Stimulated activated CD4-positive, alpha-beta T cell treated with anti-CD3 and anti-CD28 coated beads, Interleukin-15, amount 100 ng/mL, for 48 hours (primary cell): ENCODE measurements at places on chromosomes 4 and X.
A peak's percentile ranks its signal among the peaks of the same experiment; 100 is the strongest.

GRCh38 chr4:19030048-19030447 is 1008.5 kb upstream of the LCORL start:
- no peak for DNase-seq

DNA sequence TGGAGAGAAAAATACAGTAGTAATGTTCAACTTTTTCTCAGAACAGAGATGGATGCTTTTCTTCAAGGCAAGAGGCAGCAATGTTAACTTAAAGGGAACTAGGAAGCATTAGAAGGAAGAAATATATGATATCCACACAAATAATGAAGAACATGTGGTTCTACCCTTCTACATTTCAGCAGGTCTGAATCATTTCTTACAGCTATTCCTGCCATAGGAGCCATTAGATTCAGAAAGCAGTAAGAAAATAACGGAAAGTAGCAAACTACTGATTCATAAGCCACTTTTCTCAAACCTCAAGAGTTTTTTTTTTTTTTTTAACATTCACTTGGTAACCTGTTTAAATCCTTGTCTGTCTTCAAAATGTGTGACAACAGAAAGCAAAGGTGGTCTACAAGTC is 1251.6 kb upstream of the AGA start:
- no peak for DNase-seq

GRCh38 chrX:68490644-68491043 is 8.2 kb upstream of the YIPF6 start:
- DNase-seq: no peak

- DNase-seq: no peak
These were observed 43.3 kb upstream of the HAND2 start for GRCh38 chr4:173573286-173573685.

DNA sequence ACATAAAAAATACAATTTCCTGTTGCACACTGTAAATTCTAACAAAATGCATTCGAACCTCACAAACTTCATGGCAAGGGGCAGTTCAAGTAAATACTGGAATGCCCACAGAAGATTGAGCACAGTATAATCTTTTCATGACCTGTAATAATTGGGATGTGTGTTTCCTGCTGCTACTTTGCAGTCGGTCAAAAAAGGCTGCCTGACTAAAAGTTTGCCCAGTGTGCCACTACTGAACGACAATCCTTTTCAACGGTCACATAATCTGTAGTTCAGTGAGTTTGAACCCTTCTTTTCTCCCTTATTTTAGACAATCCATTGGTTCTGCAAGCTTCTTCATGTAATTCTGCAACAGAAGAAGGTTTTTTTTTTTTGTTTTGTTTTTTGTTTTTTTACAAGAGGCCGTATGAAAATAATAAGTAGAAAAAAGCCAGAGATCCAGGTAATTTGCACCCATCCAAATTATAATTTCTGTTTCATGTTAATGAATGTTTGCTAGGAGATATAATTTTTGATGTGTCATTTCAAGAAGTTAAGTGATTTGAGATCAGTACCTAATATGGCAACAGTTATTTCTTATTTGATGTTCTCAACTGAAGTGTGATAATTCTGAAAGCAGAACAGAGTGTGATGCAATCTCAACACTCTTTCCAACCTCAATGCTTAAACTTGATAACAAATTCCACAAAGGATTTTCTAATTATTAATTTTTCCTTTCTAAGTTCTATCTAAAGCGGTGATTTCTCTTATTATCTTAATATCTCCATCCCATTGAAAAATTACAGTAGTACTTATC is 237.6 kb downstream of the FSTL5 start:
- DNase-seq: no peak

DNA sequence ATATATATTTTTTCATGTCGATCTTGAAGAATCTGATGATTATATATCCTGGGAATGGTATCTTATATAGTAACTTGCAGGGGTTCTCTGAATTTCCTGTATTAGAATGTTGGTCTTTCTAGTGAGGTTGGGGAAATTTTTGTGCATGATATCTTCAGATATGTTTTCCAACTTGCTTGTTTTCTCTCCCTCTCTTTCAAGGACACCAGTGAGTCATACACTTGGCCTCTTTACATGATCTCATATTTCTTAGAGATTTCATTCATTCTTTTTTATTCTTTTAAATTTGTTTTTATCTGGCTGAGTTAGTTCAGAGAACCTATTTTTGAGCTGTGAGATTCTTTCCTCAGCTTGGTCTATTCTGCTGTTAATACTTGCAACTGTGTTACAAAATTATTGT is 27.2 kb upstream of the C4orf17 start:
- DNase-seq: no peak

DNA sequence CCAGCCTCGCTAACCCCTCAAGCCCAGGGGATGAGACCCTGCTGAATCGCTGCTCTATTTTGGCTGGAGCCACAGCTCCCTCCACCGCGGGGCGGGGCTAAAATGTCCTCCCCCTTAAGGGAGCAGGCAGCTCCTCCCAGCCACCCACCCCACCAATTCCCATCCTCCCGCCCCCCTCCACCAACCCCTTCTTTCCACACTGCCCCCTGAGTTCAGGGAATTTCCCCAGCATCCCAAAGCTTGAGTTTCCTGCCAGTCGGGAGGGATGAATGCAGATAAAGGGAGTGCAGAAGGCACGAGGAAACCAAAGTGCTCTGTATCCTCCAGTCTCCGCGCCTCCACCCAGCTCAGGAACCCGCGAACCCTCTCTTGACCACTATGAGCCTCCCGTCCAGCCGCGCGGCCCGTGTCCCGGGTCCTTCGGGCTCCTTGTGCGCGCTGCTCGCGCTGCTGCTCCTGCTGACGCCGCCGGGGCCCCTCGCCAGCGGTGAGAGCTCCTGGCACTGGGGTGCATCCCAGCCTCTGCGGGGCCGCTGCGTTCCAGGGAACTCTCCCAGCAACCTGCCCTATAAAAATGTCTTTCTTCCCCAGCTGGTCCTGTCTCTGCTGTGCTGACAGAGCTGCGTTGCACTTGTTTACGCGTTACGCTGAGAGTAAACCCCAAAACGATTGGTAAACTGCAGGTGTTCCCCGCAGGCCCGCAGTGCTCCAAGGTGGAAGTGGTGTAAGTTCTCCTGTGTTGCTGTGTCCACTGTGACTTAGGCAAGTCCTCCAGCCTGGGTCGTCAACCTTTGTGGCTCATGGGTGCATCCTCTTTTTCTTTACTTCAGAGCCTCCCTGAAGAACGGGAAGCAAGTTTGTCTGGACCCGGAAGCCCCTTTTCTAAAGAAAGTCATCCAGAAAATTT is at the start of gene CXCL6:
TSS of gene CXCL6 (plus strand) at position 306 of the 907 bp plus-strand sequence. CDS start at position 379, 73 bp downstream.
- DNase-seq: no peak

- DNase-seq: no peak
These were observed 182.2 kb downstream of the BMPR1B start for GRCh38 chr4:94939791-94940519.

- no peak for DNase-seq
These were observed 136.8 kb downstream of the ADGRL3 start for GRCh38 chr4:61336916-61337315.

DNA sequence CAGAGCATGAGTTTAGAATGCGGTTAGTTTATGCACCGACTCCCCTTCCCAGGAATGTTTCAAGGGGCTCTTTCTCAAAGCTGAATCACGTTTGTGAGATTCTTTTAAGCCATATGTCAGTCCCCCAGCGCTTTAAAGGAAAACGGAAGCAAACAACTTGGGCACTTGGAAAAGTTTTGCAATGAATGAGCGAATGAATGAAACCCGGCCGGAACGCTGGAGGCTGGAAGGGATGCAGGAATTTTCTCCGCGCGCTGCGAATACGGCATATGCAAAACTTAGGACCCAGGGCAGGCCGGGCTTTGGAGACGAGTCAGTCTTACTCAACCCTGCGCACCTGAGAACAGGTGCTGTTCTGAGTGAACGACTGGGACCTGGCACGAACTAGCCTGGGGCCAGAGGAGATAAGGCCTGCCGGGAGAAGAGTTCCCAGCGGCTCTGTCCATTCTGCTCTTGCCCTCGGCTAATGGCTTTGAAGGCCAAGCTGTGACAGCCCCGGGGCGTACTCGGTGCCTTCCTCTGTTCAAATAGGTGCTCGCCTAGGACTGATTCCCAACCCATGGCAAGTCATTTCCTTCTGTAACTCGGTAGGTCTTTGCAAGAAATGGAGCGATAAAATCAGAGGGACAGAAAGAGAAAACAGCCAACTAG is 743 bp upstream of the NRK start:
- no peak for DNase-seq

DNA sequence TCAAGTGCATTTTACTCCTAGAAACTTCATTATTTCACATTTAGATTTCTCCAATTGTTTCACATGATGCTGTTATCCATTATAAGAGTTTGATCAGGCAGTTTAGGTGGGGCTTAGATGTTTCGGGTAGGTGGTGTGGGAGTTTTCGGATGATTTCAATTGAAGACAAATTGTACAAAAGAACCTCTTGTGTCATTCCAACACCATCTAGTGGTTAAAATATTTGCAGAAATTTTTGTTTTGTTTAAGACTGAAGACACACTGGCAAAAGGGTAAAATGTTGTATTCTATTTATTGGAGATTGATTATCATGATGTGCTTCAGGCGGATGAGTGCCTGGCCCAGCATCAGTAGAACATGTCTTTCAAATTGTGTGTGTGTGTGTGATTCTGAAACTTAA is 212.7 kb downstream of the SH3BGRL start:
- DNase-seq: no peak

DNA sequence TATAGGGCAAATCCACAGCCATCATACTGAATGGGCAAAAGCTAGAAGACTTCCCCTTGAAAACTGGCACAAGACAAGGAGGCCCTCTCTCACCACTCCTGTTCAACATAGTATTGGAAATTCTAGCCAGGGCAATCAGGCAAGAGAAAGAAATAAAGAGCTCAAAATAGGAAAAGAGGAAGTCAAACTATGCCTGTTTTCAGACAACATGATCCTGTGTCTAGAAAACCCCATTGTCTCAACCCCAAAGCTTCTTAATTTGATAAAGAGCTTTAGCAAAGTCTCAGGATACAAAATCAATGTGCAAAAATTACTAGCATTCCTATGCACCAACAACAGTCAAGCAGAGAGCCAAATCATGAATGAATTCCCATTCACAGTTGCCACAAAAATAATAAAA is 160.3 kb downstream of the CXXC4 start:
- DNase-seq: no peak

GRCh38 chrX:86263526-86263925 is 115.3 kb downstream of the DACH2 start:
- no peak for DNase-seq

DNA sequence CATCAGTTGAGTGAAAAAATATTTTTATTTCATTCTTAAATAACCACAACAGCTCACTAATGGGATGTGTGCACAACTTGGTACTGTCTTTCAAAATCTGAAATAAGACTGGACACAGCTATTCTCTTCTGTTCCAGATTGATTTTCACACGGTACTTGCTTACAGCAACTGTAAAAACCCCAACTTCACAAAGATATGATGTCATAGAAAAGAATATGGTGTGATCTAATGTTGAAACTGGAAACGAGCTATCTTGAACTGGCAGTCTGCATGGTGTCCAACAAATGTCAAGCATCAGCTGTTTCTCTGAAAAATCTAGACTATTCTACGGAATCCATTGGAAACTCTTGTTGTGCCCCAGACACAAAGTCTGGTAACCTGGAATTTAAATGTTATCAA is 14.7 kb downstream of the HELQ start:
- DNase-seq: no peak

DNA sequence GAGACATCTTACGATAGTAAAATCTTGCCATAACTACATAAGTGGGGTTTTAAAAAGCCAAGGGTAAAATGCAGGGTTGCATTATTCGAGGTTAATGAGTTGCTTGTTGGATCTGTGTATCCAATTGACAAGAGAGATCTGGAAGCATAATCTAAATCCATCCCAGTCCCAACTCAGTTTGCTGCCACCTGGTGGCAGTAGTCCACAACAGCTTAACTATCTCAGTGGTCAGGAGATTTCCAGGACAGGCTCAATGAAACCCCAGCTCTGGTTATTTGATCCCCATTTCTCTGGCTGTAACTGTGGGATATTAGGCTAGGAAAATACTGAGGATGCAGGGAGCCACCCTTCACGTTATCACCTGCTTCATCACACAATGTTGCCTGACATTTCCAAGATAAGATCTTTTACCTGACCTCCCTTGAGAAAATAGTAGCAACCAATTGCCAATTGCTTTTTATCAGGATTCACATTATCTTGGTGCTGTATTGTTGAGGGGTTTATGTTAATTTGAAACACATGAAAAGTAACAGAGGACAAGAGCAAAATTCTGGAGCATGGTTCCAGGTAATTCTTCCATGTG is 88.2 kb upstream of the TNIP3 start:
- peak; percentile 49 for DNase-seq

DNA sequence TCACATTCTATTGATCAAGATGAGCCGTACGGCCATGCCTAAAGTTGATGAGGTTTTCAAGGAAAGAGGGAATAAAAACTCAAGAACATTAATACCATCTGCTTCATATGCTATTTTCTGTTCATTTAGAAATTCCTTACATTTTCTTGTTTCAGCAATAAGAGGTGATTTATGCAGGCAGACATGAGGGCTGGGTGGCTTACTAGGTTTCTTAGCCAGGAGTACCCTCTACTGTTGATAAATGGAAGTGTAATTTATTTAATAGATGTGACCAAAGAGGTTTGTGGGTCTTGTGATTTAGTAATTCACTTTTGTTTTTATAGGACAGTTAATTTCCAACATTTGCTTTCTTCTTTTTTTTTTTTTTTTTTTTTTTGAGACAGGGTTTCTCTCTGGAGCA is 6.4 kb upstream of the SMIM9 start:
- no peak for DNase-seq

GRCh38 chrX:153206425-153207046 is 27.5 kb downstream of the MAGEA1 start:
- no peak for DNase-seq

DNA sequence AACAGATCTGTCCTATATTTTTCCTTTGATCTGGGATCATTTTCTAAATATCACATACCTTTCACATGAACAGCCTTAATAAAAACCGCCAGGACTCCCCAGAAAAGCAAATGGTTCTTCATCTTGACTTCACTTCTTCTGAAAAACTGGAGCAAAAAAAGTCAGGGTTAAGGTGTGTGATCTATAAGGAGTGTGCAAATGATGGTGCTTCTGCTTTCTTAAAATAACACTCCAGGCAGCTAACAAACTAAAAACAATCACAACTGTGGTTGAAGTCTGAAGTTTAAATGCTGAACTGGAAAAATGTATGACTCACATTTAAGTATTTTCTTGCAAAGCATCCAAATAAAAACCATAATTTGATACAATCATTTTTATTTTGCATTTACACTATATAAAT is at the start of gene JCHAIN:
TSS of gene JCHAIN (minus strand) at position 140 of the 400 bp plus-strand sequence. CDS start at position 122, 18 bp downstream.
- no peak for DNase-seq

DNA sequence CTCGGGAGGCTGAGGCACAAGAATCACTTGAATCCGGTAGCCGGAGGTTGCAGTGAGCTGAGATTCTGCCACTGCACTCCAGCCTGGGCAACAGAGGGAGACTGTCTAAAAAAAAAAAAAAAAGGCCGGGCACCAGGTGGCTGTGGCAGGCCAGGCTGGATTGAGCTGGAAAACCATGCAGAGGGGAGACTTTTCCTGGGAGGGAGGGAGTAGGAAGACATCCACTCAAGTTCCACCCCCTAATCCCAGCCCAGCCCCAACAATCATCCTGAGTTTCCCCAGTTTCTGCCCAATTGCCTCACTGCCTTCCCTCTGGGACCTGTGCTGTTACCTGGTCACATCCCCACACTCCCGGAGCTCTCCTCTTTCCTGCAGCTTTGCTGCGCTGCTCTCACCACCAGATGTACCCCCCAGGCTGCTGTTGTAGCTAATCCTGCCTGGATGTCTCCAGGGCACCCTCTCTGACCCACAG is 9.0 kb upstream of the TSPYL2 start:
- no peak for DNase-seq

GRCh38 chr4:38268837-38269236 is 308.6 kb downstream of the PTTG2 start:
- DNase-seq: no peak
